ENCODE measurements at places on chromosomes 6 and 20.

DNA sequence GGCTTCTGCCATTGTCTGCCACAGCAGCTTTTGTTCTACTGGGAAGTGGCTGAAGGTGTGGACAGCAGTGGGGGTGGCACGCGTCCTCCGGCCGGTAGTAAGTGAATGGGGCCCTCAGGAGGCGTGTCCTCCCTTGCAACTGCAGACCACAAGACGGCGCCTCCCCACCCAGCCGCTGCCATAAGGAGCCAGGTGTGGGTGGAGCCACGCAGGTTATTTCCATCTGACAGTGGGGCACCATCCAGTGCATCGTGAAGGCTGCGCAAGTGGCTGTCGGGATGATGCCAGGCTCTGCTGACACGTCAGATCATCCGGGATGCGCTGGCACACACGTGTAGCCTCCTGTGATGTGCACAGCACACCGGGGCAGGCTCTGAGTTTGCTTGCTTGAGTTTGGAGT is 379.7 kb downstream of the CDH4 start:
- no peak overlapping the region for H3K27ac ChIP-seq
- no peaks in the 10 kb centered on the region for H3K4me1 ChIP-seq
- no peak overlapping the region for H3K4me3 ChIP-seq
- H3K27me3 ChIP-seq = no peaks in the 10 kb centered on the region
- no peaks in the 10 kb centered on the region for H3K36me3 ChIP-seq

DNA sequence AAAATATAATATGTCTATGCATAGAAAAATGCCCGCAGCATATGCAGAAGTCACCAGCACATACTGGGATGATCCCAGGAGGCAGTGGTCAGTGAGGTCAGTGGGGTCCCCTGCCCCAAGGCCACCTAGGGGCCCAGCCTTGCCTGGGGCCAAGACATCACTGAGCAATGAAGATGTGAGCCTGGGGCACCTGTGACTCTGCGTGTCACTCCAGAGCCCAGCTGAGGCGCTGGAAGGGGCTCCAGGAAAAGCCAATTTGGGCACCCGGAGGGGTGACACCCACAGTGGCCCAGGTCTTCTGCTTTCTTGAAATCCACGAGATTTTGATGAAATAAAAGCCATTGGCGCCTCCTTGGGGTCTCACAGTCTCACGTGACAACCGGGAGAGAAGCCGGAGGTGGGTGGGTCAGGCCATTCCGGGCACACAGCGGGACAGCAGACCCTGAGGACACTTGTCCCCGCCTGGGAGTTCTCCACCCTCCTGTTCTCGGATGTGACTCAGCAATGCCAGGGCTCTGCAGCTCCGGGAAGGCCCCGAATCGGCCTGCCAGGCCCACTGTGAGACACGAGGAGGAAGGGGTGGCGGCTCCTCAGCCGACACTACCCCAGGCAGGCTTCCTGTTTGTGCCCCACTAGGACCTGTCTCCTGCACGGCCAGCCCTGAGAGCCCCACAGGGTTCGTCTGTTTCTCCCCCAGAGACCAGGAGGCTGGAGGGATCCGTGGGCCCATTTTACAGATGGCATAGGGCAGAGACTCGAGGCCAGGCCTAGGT is 24.4 kb upstream of the SLCO4A1 start:
- H3K27me3 ChIP-seq = peaks cover 4% of the 10 kb centered on the region
- no peaks in the 10 kb centered on the region for H3K36me3 ChIP-seq
- H3K27ac ChIP-seq = peak overlapping the region; percentile 28

GRCh38 chr6:142412241-142412640 is 110.4 kb downstream of the ADGRG6 start:
- no peak overlapping the region for H3K27ac ChIP-seq
- no peaks in the 10 kb centered on the region for H3K4me1 ChIP-seq
- no peak for DNase-seq

GRCh38 chr20:50175938-50176933 is 14.4 kb upstream of the CEBPB start:
- no peak for DNase-seq
- H3K36me3 ChIP-seq = no peaks in the 10 kb centered on the region
- H3K4me3 ChIP-seq = no peak overlapping the region
- H3K4me1 ChIP-seq = peaks cover 4% of the 10 kb centered on the region
- no peak overlapping the region for H3K27ac ChIP-seq
- no peaks in the 10 kb centered on the region for H3K27me3 ChIP-seq

DNA sequence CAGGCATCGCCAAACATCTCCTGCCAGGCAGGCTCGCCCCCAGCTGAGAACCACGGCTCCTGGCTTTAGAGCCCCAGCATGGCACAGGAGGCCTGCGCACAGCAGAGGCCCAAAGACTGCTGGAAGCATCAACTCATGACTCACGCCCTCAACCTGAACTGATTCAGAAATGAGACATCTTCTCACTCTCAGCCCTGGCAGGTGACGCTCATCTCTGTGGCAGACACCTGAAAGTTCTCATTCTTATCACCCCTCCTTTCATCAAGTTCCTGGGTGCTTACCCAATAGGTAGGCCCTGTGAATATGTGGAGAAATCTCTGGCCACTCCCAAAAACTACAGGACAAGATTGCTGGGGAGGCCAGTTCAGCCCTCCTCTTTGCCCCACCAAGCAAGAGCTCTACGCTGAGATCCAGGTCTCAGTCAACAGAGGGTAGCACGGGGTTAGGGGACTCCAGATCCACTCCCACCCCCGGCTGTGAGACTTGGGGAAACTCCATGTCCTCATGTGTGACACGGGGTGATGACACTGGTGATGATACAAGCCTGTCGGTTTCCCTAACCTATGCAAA is 11.3 kb downstream of the NFATC2 start:
- no peak overlapping the region for H3K4me3 ChIP-seq
- H3K27ac ChIP-seq = no peak overlapping the region
- H3K36me3 ChIP-seq = no peaks in the 10 kb centered on the region

DNA sequence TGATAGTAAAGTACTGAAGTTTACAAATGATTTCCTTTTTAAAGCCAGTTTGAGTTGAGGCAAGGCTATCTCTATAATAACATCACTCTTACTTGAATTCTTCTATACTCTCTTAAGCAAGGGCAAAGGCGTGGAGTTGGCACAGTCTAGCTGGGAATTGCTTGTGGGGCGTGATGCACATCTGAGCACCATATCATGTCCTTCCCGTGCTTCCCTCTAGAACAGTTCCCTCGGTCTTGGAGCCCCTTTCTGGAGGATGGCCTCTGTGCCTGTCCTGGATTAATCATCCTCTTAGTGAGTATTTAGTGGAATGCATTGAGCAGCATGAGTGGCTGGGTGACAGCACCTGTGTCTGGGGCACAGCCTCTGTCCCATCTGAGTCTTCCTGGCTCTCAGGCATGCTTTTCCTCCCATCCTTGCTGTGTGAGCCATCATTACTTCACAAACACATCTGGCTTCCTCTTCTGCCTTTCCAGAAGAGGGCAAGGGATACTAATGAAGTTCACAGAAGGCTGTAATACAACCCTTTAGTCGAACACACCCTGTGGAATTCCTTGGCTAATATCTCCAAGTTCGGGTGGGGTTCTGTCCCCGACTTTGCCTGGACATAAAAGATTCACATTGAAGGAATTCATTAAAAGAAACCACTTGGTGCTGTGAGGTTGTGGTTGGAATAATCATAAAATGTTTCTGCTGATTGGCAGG is 188.2 kb downstream of the FNDC1 start:
- no peaks in the 10 kb centered on the region for H3K27me3 ChIP-seq
- H3K36me3 ChIP-seq = no peaks in the 10 kb centered on the region
- no peaks in the 10 kb centered on the region for H3K4me1 ChIP-seq
- H3K27ac ChIP-seq = no peak overlapping the region
- DNase-seq = no peak
- no peak overlapping the region for H3K4me3 ChIP-seq

DNA sequence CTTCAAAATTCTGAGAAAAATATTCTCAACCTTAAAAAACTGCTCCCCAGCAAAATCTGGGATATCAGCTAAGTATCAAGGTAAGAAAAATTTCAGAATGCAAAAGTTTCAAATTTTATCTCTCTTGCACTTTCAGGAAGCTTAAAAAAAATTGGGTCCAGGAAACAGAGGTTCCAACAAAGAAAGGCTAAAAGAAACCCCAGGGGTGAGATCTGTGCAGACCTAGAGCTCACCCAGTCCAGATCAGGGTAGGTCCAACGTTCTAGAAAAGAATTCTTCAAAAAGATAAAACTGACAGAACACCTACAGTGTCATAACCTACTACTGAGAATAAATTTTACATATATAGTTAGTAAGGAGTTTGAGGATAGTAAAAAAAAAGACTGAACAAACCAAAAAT is 23.5 kb downstream of the ILRUN start:
- H3K27ac ChIP-seq = peak overlapping the region; percentile 30
- no peaks in the 10 kb centered on the region for H3K36me3 ChIP-seq
- DNase-seq = no peak
- no peaks in the 10 kb centered on the region for H3K27me3 ChIP-seq
- H3K4me1 ChIP-seq = peaks cover 36% of the 10 kb centered on the region
- H3K4me3 ChIP-seq = no peak overlapping the region
